NCI-H526 (cell line): ENCODE measurements at places on chromosomes 7 and 10.

DNA sequence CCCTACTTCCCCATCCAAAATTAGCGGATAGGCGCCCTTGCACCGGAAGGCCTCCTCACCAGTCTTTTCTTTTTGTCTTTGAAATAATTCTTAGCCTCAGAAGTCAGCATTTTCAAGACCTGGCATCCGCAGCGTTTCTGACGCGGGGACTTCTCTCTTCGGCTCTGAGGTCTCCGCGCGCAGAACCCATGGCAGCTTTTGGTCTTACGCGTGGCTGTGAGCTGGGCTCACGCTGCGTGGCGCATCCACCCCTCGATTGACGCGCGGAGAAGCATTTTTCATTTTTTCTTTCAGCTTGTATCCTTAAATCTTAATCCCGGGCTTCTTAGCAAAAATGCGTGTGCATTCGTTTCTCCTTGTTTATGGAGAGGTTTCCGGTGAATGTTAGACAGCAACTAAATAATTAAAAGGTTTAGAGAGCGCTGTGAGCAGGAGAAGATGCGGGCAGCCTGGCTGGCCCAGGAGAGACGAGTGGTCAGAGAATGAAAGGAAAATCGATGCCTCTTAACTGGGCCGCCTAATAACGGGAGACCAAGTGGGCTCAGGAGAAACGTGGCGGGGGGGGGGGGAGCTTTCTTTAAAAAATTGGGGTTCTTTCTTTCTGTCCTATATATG is 2.0 kb upstream of the GATA3 start:
- peak; percentile 24 for DNase-seq

GRCh38 chr7:46603780-46604179 is 682.7 kb upstream of the IGFBP3 start:
- DNase-seq = no peak

DNA sequence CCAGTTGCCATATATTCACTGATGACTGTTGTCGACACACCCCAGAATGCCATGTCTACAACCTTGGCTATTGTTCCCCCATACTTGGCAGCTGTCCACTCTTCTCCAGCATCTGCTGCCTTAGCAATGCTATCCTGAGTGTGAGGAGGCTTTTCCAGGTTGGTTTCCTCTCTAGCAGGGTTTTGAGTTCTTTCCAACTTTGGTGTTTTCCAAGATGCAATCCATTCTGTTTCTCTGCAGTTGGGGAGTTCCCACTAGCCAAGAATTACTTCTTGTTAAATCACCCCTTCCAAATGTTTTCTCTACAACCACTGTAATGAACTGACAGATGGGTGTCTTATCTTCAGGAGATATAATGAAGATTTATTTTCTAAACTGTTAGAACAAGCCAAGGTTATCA is 617.4 kb downstream of the CCSER2 start:
- DNase-seq = no peak

DNA sequence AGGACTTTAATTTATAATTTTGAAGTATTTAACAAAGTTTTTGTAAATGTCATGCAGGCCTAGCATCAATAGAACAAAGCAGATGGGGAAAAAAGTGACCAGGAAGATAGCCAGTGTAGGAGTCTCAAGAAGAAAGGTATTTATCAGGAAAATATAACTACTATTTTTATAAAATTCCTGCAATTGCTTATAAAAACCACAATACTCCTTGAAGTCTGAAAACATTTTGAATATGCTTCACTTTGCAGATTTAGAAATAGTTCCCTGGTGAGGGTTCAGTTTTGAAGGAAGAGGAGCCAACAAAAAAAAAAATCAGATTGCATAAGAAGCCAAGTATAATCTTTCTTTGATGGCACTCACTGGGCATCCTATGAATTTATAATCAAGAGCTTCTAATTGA is 34.1 kb downstream of the MTERF1 start:
- DNase-seq = no peak

- no peak for DNase-seq
Observed at GRCh38 chr7:69677881-69678493, 79.7 kb downstream of the AUTS2 start.

DNA sequence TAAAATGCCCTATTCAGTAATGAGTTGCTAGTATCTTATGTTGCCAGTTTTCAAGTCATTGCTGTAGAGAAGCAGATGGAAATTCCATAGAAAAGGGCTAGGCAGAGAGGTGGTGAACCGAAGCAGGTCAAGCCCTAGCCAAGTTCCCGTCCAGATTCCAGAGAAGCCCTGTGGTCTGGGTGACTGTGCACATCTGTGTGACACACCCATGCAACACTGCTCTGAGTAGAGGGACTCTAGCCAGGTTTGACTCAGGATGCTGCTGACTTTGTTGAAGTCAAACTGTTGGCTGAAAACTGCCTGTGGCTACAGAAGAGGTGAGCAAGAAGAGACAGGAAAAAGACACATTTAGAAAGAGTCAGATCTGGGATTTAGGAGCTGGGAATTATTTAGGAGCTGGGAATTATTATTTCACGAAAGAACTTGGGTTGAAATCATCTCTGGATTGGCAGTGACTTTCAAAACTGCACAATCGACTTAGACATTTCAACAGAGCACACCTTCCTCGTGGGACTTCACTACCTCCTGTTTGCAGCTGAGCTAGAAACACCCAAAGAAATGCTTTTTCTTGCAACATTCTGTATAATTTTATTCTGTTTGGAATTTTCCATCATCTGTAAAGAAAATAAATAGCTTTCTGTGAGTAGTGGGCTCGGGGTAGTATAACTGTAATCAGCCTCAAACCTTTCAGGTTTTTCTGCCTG is 149.1 kb upstream of the PRKCQ start:
- DNase-seq = no peak

- DNase-seq = no peak
Observed at GRCh38 chr7:94997547-94997946, 90.2 kb downstream of the PPP1R9A start.
